SK-MEL-5 (cell line): ENCODE measurements at places on chromosomes 16 and 17.

GRCh38 chr17:73423159-73423715, 111.4 kb upstream of the CDC42EP4 start:
- DNase-seq, result no peak

- DNase-seq, result no peak
Measured at GRCh38 chr17:64200080-64201032, 62.7 kb downstream of the TEX2 start.

- DNase-seq, result no peak
Measured at GRCh38 chr17:67063141-67063540, 18.8 kb downstream of the CACNG1 start.

DNA sequence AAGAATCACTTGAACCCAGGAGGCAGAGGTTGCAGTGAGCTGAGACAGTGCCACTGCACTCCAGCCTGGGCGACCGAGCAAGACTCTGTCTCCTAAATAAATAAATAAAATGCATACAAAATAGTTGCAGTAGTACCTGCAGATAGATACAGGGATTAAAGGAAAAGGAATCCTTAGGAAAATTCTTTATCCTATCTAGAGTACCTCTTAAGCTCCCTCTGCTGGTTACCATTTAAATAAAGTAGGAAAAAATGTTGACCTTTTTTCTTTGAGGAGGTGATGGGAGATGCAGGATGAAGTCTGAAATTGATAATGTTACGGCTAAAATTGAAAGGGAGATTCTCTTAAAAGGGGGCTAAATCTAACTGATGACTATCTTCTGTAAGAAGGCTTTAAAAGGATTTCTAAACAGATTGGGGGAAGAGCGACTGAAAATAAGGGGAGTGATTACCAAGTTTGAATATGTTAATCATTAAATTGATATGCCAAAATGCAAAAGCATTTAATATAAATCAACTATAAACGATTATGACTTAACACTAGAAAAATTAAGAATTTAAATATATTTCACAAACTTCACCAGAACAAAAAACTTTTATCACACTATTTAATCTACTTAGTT, 29.4 kb downstream of the C16orf87 start:
- DNase-seq, result peak; percentile 58

- peak; percentile 71 for DNase-seq
Measured at GRCh38 chr17:143785-144281, 6.5 kb downstream of the SCGB1C2 start.

DNA sequence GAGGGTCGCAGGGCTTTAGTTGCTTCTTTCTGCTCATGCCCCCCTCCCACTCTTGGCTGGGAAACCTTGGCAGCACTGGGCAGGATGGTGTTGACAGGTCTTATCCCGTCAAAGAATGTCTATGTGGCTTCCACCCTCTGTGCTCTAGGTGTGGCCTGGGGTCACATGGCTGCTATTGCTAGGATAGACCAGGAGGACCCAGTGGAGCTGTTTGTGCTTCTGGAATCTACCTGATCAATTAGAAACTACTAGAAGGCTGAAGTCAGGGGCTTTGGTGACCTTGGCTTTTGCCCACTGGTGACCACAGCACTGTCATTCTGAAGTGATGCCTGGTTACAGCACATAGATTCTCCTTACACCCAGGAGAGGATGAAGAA, 105.8 kb downstream of the CMIP start:
- DNase-seq, result no peak

DNA sequence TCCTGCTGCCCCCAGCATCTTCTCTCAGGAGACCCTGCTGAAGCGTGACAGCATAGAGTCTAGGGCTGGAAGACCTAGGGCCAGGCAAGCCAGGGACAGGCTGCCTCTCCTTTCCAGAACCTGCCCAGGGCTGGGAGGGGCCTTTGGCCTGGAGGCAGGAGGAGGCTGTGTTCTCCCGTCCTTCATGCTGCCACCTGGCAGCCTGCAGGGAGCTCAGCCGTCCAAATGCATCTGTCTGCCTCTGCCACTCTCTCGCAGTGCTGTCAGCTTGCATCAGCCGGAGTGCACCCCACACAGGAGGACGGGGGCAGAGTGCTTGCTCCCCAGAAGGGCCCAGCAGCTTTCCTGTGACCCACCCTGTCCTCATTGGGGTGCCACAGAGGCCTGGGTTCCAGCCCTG, 31.3 kb downstream of the ARHGAP23 start:
- no peak for DNase-seq

GRCh38 chr16:2497695-2498484, 15.9 kb upstream of the ATP6V0C start:
- no peak for DNase-seq

DNA sequence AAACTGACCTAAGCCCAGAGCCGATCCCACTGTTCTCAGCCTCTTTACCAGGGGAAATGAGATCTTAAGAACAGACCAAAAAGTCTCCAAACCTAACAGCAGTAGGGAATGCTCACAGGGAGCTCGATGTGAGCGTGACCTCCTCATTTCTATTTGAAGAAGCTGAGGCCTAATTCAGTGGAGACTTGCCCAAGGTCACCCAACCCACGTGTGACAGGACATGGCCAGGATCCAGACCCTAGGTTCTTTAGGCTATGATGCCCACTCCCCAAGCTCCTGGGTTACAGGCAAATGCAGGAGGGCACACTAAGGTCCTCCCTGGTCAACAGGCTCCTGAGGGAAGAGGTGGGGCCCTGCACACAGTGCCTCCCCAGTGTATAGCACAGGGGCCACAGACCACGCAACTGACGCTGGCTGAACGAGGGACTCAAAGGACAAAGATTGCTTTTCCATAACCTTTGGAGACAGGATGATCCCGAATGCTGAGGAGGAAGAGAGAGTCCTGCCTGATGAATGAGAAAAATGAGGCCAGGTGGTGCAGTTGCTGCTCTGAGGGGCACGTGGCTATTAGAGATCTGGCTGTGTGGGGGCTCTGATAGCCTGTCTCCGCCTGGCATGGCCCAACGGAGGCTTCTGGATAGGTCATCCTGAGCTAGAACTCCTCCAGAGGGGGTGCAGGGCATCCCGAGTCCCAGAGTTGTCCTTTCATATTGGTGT, 24.0 kb downstream of the MAP3K14 start:
- no peak for DNase-seq

DNA sequence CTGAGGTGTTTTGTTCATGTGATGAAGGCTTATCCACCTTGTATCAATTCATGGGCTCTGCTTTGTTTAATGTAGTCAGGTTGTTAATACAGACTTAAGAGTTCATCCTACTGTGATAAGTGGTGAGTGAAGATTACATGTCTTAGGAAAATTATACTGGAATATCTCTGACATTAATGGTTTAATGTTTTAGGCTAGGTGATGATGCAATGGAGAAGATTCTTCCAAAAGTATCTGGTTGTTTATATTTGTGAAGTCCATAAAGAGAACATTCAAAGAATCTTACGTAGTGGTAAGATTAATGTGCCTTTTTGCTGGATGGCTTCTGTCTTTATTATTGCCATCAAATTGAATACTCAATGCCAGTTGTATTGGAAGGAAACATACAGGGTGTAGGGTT, 236.4 kb downstream of the BCAS3 start:
- no peak for DNase-seq

DNA sequence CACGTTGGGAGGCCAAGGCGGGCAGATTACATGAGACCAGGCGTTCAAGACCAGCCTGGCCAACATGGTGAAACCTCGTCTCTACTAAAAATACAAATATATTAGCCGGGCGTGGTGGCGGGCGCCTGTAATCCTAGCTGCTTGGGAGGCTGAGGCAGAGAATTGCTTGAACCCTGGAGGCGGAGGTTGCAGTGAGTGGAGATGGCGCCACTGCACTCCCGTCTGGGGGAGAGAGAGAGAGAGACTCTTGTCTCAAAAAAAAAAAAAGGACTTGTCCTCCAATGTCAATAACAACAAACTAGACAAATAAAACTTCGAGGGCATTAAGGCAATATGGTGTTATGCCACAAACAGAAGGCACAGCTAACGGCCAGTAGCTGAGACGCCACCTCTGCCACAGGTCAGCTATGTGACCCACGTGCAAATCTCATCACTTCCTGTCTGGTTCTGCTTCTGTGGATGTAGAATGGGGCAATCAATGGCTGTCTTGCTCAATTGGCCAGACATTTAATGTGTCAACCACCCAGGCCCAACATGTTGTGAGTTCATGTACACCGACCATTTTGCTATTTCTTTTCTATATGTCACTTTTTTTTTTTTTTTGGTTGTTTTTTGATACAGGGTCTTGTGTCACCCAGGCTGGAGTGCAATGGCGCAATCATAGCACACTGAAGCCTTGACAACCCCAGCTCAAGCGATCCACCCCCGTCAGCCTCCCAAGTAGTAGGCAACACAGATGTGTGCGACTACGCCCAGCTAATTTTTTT, 834 bp upstream of the TXNDC11 start:
- DNase-seq, result peak; percentile 35

- DNase-seq, result no peak
Measured at GRCh38 chr17:78674156-78674555, 97.0 kb upstream of the DNAH17 start.

DNA sequence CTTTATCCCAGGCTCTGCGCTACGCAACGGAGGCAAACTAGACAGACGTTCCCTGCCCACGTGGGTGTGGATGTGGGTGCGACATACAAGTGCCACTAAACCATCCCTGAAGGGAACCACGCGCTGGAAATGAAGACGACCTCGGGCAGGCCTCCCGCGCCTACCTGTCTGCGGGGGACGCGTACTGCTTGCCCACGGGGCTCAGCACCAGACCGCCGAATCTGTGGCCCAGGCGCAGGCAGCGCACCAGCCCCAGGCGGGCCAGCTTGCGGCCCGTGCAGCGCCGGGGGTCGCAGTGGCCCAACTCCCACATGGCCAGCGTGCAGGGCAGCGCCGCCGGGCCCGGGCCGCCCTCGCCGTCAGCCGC, 480 bp downstream of the TSR3 start:
- DNase-seq, result no peak

DNA sequence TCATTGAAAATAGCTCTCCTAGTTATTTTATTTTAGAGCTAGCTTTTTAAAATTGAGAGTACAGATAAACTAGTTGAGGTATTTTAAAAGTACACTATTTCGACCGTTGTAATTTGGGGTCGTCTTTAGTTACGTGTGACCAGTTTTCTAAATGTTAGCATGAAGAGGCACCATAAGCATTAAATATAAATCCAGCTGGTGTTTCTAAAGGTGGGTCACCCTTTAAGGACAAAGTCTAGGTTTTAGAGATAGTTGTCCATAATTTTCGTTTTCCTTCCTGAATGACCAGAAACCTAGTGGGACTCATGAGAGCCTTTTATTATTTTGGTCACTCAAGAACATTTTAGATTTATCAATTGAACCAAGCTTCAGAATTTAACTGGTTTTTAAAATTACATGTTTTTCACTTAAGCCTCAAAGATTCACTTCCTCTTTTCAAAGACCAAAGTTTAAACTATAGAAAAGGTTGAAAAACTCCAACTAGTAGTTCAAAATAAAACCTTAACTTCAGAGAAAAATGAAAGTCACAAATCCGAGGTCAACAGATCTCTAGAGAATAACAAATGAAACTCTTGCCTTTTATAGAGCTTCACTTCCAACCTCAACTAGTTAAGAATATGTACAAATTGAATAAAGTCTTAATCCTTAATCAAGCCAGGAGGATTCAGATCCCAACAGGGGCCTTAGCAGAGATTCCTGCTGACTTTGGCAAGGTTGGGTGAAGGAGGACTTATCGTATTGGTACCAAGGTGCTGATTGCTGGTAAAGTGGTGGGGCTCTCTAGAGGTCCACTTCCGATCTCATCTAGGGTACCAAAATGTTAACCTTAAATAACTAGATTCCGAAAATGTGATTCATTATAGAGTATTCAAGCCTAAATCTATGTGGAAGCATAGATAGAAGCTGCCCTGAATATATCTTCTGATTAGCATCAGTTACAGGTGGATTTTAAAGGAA, 32.5 kb downstream of the PHKB start:
- no peak for DNase-seq

GRCh38 chr16:85825326-85825725, 25.8 kb downstream of the COX4I1 start:
- DNase-seq, result no peak

DNA sequence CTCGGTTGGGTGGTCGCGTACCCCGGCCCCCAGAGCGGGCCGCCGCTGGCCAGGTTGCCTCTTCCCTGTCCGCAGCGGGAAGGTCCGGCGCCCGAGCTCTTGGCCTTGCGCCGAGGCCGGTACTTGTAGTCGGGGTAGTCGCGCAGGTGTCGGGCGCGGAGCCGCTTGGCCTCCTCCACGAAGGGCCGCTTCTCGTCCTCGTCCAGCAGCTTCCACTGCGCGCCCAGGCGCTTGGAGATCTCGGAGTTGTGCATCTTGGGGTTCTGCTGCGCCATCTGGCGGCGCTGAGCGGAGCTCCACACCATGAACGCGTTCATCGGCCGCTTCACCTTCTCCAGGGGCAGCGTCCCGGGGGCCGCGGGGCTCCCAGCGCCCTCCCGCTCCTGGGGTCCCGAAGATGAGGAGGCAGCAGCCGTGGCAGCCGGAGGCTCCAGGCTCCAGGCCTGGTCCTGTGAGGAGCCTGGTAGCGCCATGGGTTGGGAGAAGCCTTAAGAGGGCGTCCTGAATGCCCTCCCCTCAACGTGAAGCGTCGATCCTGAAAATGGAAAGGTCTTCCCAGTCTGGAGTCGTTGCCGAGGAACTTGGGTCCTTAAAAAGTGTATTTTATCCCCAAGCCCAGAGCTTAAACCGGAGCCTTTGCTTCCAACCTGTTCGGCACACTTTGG, 558 bp downstream of the SOX15 start:
- peak; percentile 84 for DNase-seq

GRCh38 chr17:56305007-56305406, 151.7 kb downstream of the ANKFN1 start:
- peak; percentile 60 for DNase-seq

GRCh38 chr17:79044462-79044861, 20.5 kb downstream of the C1QTNF1 start:
- no peak for DNase-seq

DNA sequence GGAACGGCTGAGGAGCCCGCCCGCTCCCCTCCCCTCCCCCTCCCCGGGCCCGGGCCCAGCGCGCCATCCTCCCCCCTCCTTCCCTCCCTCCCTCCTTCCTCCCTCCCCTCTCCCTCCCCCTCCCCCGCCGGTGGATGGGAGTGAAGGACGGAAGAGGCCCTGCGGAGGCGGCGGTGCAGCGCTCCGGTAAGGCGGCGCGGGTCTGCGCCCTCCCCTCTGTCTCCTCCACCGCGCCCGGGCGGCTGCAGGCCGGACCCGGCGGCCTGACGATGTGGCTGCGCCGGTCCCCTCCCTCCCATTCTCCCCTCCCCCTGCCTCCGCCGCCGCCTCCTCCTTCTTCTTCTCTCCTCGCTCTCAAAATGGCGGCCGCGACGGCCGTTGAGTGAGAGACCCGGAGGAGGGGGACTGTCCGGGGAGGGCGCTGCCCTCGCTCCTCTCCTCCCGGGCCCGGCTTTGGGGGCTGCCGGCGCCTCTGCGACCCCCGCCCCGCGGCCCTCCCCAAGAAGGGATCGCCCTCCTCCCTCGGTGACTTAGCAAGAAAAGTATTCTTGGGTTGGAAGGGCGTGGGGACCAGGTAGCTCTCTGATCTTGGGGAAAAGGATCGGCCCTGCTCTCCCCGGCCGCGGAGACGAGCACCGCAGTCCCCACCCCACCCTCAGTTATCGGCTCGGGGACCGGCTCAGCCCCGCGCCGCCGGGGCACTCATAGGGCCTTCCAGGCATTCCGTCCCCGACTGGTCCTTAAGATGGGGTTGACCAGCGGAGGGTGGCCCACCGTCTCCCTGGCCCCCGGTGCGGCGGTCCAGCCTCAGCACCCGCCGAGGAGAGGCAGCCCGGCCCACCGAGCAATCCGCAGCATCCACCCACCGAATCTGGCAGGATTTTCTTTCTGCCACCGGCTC, 617 bp downstream of the PAFAH1B1 start:
- DNase-seq, result peak; percentile 82
